ENCODE measurements at places on chromosomes 7 and 10. TPM values are rescaled to one million over a fixed set of nuclear protein-coding genes. Genes with fewer than 3 reads are reported as not detected.

LBX1 gene
- polyA plus RNA-seq = not detected

TSC22D4 gene
- polyA plus RNA-seq = 67.0 TPM

MSS51 gene
- polyA plus RNA-seq = 0.95 TPM

DNA sequence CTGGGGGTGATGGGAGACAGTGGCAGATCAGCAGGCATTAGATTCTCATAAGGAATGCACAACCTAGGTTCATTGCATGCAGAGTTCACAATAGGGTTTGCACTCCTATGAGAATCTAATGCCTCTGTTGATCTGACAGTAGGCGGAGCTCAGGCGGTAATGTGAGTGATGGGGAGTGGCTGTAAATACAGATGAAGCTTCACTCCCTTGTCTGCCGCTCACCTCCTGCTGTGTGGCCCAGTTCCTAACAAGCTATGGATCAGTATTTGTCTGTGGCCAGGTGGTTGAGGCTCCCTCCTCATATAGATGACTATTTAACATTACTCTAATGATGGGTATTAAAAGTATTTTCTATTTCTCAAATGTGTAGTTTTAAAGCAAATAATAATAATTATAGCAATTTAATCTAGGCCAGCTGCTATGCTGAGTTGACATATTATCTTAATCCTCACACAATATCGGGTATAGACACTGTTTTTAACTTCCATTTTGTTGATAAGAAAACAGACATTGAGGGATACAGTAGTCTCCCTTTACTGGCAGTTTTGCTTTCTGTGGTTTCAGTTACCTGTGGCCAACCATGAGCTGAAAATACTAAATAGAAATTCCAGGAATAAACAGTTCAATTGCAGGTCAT is 39.9 kb downstream of the KIF20B start:
- H3K4me1 ChIP-seq = no peaks in the 10 kb centered on the region
- no peaks in the 10 kb centered on the region for H3K36me3 ChIP-seq
- no peak for DNase-seq
- no peaks in the 10 kb centered on the region for H3K27me3 ChIP-seq
- H3K4me3 ChIP-seq = no peak overlapping the region

DNA sequence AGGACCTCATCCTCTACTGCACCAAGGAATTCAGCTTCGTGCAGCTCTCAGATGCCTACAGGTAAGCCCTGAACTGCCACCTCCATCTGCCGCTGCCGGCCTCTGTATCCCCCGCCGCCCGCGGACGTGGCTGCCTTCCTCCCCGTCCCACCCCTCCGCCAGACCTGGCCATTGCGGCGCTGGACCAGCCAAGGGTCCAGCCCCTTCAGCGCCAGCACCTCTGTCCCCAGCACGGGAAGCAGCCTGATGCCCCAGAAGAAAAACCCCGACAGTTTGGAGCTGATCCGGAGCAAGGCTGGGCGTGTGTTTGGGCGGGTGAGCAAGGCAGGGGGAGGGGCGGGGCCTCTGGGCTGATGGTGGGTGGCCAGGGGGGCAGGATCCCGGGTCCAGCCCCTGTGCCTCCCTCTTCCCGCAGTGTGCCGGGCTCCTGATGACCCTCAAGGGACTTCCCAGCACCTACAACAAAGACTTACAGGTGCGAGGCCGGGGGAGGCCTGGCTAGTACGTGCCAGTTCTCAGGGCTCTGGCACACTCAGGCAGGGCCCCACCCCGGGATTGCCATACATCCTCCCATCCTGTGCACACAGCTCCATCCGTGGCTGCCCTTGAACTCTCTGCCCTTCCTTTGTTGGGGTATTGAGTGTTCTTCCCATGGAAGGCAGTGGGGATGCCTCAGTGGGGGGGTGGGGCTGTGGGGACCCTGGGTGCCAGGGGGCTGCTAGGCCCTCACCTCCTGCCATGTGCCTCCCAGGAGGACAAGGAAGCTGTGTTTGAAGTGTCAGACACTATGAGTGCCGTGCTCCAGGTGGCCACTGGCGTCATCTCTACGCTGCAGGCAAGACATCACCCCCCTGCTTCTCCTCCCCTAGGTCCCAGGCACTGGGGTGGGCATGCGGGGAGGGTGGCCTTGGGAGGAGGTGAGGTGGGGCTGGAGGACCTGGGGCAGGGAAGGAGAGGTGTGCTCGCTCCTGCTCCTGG is 13.5 kb downstream of the ASL start:
- no peak for DNase-seq
- H3K27me3 ChIP-seq = no peaks in the 10 kb centered on the region
- H3K36me3 ChIP-seq = no peaks in the 10 kb centered on the region
- no peak overlapping the region for H3K4me3 ChIP-seq
- H3K4me1 ChIP-seq = no peaks in the 10 kb centered on the region

- H3K27ac ChIP-seq = no peak overlapping the region
- no peak overlapping the region for H3K4me3 ChIP-seq
- H3K36me3 ChIP-seq = no peaks in the 10 kb centered on the region
- H3K27me3 ChIP-seq = no peaks in the 10 kb centered on the region
Observed at GRCh38 chr7:70387217-70387616, 744.7 kb upstream of the GALNT17 start.
